SK-N-SH (cell line): ENCODE measurements at places on chromosomes 6 and 20.

- no peak for DNase-seq
Observed at GRCh38 chr6:169684056-169684455, 17.8 kb downstream of the WDR27 start.

DNA sequence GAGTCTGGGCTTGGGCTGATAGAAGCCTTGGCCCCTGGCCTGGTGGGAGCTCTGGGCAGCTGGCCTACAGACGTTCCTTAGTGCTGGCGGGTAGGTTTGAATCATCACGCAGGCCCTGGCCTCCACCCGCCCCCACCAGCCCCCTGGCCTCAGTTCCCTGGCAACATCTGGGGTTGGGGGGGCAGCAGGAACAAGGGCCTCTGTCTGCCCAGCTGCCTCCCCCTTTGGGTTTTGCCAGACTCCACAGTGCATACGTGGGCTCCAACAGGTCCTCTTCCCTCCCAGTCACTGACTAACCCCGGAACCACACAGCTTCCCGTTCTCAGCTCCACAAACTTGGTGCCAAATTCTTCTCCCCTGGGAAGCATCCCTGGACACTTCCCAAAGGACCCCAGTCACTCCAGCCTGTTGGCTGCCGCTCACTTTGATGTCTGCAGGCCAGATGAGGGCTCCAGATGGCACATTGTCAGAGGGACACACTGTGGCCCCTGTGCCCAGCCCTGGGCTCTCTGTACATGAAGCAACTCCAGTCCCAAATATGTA is 957 bp upstream of the VEGFA start:
- peak; percentile 73 for DNase-seq

DNA sequence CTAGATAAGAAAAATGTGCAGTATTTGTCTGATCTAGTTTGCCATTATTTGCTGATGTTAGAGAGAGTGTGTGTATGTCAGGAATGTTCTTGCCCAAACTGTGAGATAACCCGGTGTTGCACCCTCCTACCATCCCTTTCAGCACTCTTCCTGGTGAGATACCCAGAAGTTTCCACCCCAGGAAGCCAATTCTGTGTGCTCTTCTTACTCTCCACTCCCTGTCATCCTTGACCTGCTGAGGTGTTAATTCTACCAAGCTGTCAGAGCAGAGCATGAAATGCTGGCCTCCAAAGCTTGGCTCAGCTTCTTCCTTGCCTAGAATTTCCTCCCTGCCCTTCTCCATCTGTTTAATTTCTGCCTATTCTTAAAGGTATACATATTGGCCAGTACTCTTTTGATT is 237.3 kb upstream of the CNR1 start:
- DNase-seq = no peak

- DNase-seq = no peak
Observed at GRCh38 chr6:150741633-150742200, 123.8 kb upstream of the MTHFD1L start.

GRCh38 chr20:46978951-46979491 is 84.4 kb downstream of the EYA2 start:
- DNase-seq = no peak

DNA sequence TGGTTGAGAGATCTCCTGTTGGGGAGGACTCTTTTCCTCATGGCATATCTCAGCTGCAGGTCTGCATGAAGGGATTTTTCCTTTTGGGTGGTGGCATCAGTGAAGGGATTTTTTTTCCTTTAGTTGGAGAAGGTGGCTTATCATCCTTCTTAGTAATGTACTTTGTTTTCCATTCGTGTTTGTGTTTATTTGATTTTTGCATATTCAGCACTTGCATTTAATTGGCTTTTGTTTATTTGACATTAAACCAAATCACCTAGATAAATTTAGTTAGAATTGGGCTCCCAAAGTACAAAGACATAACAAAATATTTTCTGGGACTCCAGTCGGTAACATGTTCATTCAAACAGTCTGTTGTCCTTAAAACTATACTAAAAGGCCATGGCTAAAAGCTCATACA is 56.2 kb upstream of the MANEA start:
- no peak for DNase-seq

- DNase-seq = no peak
Observed at GRCh38 chr20:9503526-9504245, 10.7 kb upstream of the LAMP5 start.

GRCh38 chr6:20632696-20633095 is 98.4 kb downstream of the CDKAL1 start:
- no peak for DNase-seq

DNA sequence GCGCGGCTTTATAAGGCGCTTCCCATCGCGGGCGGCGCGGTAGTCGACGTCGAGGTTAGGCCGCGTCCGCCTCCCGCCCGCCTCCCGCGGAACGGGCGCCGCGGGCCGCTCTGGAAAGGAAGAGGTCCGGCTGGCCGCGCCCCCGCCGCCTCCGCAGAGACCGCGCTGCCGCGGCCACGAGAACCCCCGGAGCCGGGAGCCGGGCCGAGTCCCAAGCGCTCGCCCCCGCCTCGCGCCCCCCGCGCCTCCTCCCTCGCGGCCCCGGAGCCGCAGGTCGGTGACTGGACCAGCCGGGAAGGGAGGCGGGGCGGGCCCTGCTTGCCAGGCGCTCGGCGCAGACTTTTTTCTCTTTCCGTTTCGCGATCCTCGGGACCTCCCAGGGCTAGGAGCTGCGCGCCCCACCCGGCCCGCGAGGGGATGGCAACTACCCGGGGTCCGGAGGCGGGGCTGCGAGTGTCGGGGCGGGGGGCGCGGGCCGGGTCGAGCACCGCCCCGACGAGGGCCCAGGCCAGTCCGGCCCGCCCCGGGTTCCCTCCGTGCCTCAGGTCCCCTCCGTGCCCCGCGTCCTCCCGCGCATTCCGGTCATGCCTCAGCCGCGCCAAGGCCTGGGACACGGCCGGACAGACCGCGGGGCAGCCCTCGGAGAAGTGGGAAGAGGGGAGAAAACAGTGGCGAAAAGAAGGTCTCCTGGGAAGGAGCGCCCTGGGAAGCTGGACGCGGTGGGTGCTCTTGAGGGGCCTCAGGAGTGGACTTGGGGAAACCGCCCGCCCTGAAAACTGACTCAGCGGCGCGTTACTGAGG is 417 bp upstream of the PXDC1 start:
- peak; percentile 94 for DNase-seq

GRCh38 chr20:12464036-12464435 is 544.7 kb upstream of the SPTLC3 start:
- no peak for DNase-seq

GRCh38 chr20:48735112-48735511 is 92.7 kb downstream of the PREX1 start:
- no peak for DNase-seq

GRCh38 chr6:7637533-7637932 is 47.5 kb downstream of the SNRNP48 start:
- no peak for DNase-seq

DNA sequence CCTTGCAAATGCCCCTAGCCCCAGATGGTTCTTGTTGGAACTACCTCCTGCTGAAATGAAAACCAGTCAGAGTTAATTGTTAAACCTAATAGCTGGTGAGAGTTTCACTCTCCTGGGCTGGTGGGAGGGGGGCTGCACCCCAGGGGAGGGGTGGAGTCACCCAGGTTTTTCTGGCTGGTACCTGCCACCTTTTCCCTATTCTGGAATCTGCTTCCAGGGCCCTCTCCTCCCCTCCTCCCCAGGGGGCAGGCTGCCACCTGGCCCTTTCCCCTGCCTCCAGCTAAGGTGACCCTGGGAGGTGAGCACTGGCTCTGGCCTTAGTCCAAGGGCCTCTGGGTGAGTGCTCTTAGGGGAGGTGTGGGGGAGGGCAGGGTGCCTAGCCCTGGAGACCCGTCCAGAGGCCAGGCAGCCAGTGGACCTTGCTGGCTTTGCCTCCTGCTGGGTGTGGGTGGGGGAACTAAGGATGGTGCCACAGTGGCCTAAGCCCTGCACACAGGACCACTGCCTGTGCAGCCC is 48.8 kb upstream of the EPB41L1 start:
- no peak for DNase-seq

DNA sequence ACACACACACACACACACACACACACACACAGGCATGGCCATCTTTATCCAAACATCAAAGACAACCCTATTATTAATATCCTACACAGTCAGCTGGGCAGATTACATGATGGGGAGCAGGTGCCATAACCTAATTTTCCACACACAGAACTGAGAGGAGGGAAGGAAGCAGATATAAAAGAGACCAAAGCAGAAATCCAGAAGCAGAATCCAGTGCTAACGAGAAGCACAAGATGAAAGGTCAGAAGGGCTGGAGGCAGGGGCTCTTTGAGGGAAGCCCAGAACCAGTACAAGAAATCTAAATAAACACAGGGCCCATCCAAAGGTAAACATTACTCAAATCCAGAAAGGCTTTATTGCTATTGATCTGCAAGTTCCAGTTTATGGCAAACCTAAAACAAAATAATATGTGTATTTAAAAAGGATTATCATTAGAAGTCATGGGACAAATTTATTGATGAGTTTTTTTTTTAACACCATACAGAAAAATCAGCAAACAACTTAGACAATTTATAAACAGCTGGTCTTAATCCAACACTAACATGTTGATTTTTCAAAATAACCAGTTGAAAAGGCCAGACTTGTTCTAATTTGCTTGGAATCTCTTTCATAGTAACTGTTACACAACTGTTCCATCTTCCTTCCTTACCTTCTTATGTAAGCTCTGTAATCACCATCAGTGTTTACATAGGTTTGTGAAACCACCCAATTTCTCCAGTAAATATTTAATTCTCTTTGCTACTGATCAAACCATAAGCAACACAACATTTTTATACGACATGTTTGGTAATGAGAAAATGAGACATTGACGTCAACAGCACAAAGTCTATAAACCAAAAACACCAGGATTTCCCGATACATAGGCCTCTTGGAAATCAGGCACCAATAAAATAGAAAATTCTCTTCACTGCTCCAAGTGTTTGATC is 34.2 kb downstream of the SLC23A2 start:
- DNase-seq = peak; percentile 37

DNA sequence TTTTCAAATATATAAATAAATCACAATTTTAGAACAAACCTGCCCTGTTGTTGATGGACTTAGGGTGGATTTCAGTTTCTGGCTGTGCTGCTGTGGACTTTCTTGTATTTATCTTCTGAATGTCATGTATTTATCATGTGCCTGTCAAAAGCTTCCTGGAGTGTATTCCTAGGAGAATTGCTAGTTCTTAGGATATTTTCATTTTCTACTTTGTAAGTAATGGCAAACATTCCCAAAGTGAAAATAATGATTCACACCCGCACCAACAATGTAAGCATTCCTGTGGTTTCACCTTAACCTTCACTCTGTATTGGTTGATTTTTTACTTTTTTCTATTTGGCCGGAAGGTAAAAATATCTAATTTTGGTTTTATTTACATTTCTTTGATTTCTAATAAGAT is 387.8 kb downstream of the SMOC2 start:
- no peak for DNase-seq

DNA sequence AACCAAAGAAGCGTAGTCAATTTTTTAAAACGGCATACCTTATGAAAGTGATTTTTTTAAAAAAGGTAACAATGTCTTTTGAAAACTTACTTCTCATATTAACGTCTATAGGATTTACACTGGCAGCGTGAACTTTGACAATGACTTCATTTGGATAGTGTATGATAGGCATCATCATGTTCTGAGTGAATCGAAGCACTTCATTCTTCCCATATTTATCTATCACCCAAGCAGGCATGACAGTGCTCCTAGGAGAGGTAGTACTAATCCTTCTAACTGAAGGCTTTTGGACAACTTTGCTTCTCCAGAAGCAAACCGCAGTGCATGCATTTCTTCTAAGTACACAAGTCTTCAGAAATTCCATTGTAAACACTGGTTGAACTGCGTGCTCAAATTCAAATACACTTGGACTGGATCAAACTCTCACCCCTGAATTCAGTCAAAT is 618 bp downstream of the RTN4IP1 start:
- DNase-seq = no peak

- no peak for DNase-seq
Observed at GRCh38 chr20:6705926-6706548, 61.4 kb upstream of the BMP2 start.

- DNase-seq = no peak
Observed at GRCh38 chr20:10812759-10813327, 139.0 kb upstream of the JAG1 start.

DNA sequence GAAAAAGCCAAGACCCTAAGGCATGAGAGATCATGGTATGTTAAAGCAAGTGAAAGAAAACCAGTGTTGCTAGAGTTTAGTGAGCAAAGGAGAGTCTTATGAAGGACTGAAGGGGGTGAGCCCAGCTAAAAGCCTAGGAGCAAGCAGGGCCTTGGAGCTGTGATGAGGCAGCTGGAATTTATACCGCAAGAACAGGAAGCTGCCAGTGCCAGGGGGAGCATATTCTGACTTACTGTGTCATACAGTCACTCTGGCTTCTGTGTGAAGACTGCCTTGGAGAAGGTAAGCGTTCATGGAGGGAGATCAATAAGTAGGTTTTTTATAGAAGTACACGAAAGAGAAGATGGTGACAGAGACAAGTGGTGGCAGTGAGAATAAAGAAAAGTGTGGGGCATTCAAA is 308.9 kb upstream of the THEMIS start:
- DNase-seq = no peak

- DNase-seq = peak; percentile 22
Observed at GRCh38 chr6:138765896-138766655, 7.5 kb upstream of the CCDC28A start.

DNA sequence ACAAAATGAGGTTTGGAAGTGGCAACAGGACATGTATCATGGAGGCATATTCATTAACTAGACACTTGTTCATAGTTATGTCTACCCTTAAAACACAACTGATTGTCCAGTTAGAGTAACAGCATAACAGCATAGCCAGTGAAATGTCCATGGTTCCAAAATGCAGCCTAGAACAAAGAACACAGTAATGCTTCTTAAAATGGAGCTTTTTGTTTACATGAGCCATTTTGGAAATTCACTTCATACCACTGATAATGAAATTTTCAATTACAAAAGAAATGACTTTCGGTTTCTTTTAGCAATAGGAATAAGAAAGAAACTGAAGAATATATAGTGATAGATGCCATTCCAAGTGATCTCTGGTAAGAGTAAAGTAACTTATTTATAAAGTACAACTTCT is 111.1 kb upstream of the DST start:
- DNase-seq = no peak

DNA sequence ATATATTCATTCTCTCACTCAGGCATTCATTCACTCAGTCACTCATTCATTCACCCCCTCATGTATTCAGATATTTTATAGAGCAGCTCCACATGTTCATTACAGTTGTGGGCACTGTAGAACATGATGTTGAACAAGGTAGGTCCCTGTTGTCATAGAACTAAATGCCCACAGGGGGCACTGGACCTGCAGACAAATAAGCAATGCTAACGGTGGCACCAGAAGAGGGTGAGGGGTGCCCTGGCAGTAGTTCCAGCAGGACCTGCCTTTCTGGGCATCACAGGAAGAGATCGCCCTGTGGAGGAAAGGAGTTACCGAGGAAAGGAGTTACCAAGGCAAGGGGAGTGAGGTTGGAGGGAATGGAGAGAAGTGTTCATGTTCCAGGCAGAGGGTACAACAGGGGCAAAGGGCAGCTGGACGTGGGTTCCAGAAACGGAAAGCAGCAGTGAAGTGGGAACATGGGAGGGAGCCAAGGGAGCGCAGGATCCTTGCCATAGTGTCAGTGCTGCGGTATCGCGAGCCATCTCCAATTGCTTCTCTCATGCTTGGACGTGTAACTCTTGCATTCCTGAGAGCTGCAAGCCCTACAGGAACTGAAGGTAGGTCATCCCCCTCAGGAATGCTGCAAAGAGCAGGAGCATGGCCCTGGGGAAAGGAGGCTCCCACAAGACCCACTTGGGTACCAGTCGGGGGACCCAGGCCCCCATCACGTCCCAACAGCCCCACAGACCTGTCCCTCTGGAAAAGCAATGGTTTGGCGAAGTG is 128.2 kb downstream of the EDN3 start:
- DNase-seq = no peak
